Activated CD4-positive, alpha-beta T cell treated with anti-CD3 and anti-CD28 coated beads, Interleukin-2, amount 50 U/mL, for 16 hours (primary cell): ENCODE measurements at places on chromosomes 2 and 18.
A peak's percentile ranks its signal among the peaks of the same experiment; 100 is the strongest.

DNA sequence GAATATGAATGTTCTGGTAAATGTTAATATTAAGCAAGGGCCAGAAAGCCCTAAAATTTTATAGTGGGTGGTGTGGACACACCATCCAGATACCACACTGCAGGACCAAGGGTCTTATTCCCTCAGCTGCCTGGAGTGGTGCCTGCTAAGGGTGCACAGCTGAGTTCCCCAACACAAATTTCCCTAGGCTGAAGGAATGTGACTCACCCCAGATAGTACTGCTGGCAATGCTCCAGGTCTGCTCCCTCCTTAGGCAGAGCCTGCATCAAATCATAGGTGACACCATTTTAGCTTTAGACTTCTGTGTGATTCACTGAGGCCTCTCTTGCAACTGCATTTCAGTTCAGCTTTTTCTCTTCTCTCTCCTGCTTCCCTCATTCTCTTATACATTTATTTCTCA lies 321.1 kb downstream of the SATB2 start:
- DNase-seq, result no peak

DNA sequence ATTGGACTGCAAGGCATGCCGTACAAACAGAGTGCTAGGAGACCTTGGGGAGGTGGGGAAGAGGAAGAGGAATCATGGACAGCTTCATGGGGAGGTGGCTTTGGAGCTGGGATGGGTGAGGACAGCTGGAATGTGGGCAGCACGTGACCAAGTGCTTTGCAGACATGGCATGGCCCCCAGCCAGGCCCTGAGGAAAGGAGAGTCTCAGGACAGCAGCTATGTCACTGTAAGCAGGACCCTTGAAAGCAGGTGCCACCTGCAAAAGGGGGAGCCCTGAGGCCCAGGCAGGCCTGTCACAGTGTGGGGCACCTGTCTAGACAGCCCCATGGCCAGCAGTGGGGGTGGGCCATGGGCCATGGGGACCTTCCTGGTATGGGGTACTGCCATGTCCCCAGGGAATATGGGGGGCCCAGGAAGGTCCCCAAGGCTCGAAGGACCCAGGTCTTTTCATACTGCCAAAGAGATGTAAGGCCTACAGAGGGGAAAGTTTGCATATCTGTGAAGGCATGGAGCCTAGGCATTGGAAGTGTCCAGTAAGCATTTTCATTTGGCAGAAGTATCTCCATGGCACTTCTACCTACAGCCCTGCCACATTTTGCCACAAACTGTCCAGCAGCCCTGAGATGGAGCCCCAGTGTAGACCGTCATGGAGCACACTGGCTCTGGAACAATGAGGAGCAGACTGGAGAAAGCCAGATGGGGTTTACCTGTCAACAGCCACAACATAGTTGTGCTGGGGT lies 9.9 kb downstream of the PAX8 start:
- DNase-seq, result no peak

DNA sequence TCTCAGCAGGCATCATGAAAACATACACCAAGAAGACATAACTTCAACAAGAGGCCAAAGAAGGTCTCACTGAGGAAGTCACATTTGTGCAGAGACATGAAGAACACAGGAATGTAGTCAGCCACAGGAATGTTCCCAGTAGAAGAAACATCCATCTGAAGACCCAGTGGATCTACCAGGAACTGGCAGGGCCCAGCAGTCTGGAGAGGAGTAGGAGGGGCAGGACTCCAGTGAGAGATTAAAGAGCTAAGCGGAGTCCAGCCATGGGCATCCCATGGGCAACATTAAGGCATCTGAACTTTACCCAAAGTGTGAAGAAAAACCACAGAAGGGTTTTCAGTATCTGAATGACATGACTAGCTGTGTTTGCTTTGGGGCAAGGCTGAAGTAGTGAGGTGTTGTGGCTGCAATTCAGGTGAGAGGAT lies 103.1 kb downstream of the UPP2 start:
- DNase-seq, result no peak

- DNase-seq, result peak; percentile 4
Observed at GRCh38 chr2:173884025-173884802, 81.0 kb downstream of the SP3 start.

DNA sequence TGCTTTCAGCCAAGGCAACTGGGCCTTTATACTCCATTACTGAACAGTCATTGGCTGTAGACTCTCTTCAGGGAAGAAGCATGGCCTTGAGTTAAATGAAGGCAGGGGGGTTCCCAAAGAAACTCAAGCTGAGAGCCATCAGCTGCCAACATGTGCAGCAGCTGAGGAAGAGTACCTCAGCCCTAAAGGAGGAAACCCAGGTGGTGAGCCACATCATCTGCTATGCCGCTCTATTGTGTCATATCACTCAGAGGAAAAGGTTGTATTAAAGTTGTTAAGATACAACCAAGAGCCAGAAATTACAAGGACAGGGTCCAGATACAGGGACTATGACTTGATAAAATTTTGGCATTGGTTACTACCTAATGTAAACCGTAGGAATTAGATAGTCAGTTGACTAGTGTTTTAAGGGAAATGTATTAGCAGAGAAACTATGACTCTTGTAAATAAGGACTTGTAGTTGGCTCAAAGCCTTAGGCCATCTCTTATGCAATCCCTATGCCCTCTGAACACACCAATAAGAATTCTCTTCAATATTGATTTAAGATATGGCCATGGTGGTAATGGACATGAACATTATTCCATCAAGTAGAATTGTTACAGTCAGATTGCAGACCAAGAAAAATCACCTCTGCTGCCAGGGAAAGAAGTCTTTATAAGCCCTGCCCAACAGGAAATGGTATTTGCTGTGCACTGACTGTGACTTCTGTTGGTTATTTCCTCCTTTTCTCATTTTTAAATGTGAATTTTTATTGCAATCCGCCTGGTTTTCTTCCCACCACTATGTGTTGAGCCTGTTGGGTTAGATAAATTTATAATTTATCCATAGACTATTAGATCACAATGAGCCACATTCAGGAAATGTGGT lies 9.2 kb upstream of the LRPPRC start:
- no peak for DNase-seq

GRCh38 chr2:714005-714741 lies 37.0 kb upstream of the TMEM18 start:
- DNase-seq, result peak; percentile 50

- no peak for DNase-seq
Observed at GRCh38 chr18:373780-374179, 105.9 kb upstream of the THOC1 start.

- DNase-seq, result no peak
Observed at GRCh38 chr2:26843041-26843440, 4.9 kb upstream of the DPYSL5 start.

GRCh38 chr2:108106731-108107130 lies 120.4 kb downstream of the SLC5A7 start:
- no peak for DNase-seq

DNA sequence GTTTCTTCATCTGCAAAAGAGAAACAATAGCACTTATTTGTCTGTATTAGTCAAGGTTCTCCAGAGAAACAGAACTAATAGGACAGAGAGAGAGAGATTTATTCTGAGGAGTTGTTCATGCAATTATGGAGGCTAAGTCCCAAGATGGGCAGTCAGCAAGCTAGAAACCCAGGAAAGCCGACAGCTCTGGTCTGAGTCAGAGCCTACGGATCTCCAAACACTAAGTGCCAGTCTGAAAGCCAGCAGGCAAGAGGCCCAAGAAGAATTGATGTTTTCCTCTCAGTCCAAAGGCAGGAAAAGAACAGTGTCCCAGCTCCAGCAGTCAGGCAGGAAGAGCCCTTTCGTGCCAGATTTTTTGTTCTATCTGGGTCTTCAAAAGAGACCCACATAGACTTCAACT lies 36.5 kb upstream of the SLC66A3 start:
- no peak for DNase-seq
